ENCODE measurements at places on chromosomes 12 and 14.
A peak's percentile ranks its signal among the peaks of the same experiment; 100 is the strongest.

DNA sequence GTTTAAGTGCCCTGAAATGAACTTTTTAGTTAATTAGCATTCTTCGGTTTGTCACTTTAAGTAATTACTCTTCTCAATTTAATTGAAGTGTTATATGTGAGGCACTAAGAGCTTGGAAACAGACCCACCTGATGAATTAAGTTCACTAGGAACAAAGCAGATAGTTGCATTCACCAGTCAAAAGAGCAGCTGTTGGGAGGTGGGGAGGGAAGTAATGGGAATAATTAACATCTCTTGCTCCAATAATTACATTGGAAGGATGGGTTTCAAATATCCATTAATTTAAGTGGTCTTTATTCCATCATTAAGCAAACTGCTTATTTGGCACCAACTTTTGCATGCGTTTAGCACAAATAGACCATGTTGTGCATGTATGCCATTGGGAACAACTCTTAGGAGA lies 667.2 kb downstream of the GALC start:
- DNase-seq, result no peak

- no peak for DNase-seq
Measured at GRCh38 chr14:78324353-78324752, 154.2 kb downstream of the NRXN3 start.

- no peak for DNase-seq
Measured at GRCh38 chr12:88225776-88226175, 83.7 kb downstream of the TMTC3 start.

DNA sequence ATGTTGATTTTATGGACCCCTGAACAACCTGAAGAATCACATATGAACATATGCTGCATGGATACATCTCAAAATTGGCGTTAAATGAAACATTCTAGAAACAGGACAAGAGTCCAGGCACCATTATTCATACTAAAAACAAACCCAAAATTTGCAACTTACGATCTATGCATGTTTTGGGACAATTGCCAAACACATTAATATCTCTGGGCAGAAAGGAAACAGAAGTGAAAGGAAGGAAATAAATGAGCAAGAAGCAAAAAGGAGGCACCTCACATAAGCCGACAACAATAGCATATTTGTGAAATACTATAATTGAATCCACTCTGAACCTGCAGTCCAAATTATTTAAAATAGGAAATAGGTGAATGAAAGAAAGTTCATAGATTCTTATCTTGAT lies 1505.3 kb downstream of the AACS start:
- no peak for DNase-seq

- no peak for DNase-seq
Measured at GRCh38 chr12:59374783-59375182, 221.0 kb upstream of the SLC16A7 start.

DNA sequence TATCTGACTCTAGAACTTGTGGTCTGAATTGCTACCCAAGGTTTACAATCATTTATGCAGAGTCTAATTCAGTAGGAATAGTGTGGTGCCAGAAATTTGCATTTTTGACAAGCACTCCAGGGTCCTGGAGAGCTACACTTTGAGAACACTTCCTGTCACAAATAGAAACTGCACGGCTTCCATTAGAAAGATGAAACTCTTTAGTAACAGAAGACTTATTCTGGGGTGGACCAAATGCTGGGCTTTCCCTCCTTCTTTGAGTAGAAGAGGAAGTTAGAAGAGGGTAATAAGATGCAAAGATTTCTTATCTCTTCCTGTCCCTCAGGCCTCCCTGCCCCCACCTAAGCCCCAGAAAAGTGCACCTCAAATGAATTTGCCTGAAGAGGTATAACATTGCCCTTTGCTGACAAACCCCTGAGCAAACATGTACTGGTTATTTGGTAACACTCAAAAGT lies 28.4 kb downstream of the DGLUCY start:
- no peak for DNase-seq

DNA sequence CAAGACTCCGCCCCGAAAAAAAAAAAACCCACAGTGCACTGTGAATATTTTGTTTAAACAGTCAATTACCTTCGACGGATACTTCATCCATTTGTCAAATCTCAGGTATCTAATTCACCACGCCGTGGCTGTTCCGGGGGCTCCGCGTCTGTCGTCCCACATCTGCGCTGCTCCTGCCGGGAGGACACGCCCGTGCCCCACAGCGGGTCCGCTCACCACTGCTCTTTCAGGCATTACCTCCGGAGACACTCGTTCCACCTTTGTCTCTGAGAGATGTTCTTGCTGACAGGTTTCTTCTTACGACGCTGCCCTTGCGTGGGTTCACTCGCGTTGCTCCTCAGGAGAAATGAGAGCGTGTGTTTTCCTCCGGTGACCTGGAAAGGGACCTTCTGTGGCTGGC lies 46.9 kb upstream of the FBRSL1 start:
- DNase-seq, result no peak

DNA sequence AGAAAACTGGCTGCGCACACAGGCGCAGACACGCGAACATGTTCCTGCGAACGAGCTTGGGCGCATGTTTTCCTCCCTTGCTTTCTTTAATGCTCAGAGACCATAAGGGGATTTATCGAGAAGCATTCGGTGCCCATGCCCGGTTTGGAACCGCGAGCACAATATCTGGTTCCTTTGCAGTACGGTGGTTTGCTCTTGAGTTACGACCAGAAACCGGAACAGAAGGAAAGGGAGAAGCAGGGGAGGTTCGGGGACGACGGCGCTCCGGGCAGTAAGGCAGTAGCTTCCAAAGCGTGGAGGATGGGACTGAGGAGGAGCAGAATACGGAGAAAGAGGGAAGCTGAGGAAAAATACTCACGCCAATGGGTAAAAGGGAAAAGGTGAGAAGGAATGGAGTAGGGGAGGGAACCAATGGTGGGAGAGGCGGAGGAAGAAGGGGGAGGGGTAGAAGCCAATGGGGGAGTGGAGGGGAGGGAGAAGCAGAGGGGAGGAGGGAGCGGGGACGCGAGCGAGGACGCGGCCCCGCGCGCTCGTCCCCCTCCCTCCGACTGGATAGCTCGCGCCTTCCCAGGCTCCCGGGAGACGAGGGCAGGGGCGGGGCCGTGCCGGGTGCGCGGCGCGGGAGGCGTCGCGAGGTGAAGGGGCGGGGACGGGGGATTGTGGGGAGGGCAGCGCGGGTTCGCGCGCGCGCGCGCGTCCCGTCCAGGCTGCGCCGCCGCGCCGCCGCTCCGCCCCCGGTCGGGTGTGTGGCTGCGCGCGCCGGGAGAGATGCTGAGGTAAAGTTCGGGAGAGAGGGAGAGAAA lies 625 bp upstream of the ARHGAP5 start:
- DNase-seq, result peak; percentile 99

DNA sequence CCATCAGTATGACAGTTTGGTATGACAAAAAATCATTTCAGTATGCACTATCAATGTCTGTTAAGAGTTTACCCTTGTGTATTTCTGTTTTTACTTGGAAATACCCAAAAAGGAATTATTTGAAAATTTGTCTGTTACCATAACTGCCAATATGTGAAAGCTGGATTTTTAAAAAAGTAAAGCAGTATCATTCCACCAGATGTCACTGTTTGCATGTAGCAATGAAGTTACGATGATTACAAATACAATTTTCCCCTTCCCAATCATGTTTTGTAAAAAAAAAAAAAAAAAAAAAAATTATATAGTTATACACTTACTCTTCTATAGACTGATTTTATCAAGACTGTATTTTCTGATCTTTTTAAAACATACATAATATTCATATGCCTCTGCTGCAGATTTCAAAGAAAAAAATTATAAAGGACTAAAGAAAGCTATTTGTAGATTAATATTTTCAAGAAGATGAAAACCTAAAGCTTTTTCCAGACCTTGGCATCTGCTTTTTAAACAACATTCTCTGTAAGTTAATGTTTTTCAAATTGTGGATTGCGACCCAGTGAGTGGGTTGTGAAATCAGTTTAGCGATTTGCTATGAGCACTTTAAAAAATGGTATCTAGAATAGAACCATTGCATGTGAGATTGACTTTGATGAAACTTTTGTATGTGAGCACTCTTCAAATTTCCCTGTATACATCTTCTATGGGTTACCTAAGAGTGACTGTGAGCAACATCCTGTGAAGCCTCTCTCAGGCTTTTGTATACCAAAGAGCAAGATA lies 114.2 kb downstream of the TTC6 start:
- no peak for DNase-seq

- DNase-seq, result peak; percentile 71
Measured at GRCh38 chr12:6553051-6553868, 2.6 kb downstream of the IFFO1 start.

- no peak for DNase-seq
Measured at GRCh38 chr12:120110550-120111501, 5.7 kb downstream of the RAB35 start.

DNA sequence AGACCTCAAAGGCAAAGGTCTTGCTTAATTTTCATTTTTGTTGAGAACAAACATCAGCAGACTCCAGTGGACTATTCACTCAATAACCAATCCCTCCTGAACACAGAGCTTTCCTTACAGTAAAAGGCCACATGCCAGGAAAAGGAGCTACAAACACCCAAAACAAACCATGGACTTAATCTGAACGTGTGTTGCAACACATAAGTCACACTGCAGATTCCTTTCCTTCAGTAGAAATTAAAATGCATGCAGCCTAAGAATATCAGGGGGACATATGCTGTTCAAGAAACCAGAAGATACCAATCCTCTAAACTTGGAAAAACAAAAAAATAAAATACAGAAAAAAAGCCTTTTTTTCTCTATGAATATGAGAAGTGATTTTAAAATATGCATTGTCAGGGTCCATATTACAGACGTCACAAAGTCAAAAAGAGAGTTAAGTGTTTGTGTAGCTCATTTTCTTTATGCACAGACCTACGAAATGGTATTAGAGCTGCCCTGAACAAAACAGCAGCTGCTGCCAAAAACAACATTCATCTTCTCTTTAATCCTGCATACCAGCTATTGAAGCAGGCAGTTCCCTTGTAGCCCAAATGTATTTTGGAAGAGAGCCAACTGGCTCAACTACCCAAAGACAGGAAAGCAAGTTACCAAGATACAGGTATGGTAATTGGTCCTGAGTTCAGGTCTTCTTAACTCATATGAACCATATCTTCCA lies 26.2 kb downstream of the KITLG start:
- no peak for DNase-seq

- DNase-seq, result no peak
Measured at GRCh38 chr12:45290216-45290605, 74.3 kb downstream of the ANO6 start.

GRCh38 chr14:24607635-24608514 lies 1.6 kb downstream of the GZMH start:
- no peak for DNase-seq

- no peak for DNase-seq
Measured at GRCh38 chr12:48156652-48157017, 680 bp downstream of the ASB8 start.

GRCh38 chr12:67780580-67781084 lies 132.1 kb downstream of the DYRK2 start:
- no peak for DNase-seq

DNA sequence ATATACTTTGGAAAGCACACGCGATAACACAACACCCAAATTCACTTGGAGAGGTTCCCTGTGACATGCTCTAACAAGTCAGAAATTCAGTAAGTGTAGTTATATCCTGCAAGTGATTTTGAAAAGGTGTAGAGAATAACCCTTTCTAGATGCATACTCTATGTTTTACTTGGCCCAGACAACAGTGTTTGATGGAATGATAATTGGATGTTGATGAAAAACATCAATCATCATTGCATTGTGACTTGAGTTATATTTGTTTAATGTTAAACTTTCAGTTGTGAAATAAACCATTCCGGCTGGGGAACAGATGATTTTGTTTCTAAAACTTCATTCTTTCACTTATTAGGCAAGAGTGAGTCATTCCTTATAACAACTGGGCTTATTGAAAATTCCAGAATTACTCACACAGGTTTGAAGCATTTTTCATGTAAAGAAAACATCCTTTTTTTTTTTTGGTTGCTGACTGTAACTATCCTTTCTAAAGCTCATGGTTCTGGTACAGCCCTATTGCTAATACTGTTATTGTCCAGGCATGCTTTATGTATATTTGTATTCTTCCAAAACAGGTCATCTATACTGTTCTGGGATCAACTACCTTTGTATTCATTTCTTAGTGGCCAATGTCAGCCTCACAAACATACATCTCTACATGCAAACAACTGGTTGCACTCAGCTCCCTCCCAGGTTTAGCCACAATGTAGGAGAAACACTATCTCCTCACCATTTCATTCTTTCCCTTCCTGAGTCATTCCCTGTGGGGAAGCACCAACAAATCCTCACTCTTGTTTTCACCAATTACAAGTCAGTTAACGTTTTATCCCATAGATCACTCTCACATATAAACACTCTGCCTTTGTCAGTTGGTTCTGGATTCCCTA lies 121.2 kb upstream of the LRIG3 start:
- no peak for DNase-seq

DNA sequence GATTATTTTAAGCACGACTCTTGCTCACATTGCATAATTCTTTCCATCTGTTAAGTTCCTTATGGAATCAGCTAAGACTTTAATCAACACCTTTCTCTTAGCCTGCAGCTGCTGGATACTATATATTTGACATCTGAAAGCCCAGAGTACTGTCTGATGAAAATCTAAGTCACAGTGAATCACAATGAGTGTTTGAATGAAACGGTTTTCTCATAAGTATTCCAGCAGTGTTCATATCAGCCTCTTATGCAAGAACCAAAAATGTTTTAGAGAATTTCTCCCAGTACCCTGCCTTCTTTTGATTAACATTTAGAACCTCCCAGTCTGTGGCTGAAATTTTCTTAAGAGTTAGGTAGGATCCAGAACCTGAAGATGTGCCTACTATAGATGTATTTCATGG lies 55.6 kb downstream of the FRMD6 start:
- no peak for DNase-seq

- no peak for DNase-seq
Measured at GRCh38 chr14:59147007-59147406, 41.5 kb upstream of the DAAM1 start.

- no peak for DNase-seq
Measured at GRCh38 chr14:75234173-75235115, 44.2 kb upstream of the FOS start.

- DNase-seq, result no peak
Measured at GRCh38 chr12:29611906-29612305, 114.4 kb upstream of the OVCH1 start.

DNA sequence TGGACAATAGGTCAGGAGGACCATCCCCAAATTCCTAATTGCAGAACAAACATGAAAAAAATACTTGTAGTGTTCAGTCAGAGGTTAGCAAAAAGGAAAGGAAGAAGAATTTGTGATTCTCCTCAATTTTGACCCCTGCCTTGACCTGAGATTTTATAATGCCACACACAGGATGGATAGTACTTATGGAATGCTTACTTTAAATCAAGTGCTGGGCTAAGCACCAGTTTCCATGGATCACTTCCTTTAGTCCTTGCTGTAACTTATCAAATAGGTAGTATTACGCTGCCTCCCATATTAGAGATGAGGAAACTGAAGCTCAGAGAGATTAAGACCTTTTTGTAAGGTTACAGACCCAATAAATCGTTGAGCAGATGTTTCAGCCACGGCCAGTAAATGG lies 81.2 kb upstream of the OVCH1 start:
- DNase-seq, result no peak

- DNase-seq, result no peak
Measured at GRCh38 chr14:65661865-65662264, 249.3 kb downstream of the FUT8 start.

GRCh38 chr14:90788031-90788430 lies 28.2 kb downstream of the TTC7B start:
- DNase-seq, result no peak
